ENCODE measurements at places on chromosomes 3 and 15.

GRCh38 chr15:88131937-88132336, 124.6 kb downstream of the NTRK3 start:
- no peak for DNase-seq

DNA sequence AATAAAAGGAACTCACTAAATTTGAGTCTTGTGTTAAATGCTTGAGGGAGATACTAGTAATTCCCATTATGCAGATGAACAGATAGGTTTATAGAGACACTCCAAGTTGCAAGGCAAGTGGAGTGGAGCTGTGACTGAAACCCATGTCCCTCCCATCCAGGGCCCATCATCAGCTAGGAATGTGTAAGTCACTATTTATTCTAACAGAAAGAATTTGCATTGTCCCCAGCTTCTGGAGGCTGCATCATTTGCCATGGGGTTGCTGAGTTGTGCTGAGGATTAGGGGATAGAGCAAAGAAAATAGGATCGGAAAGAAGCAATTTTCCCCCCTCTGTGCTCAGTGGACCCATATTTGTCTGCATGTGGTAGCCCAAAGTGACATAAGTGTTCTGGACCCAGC, 197.4 kb upstream of the RGMA start:
- no peak for DNase-seq

GRCh38 chr15:95843241-95843910, 487.1 kb upstream of the NR2F2 start:
- DNase-seq = no peak

DNA sequence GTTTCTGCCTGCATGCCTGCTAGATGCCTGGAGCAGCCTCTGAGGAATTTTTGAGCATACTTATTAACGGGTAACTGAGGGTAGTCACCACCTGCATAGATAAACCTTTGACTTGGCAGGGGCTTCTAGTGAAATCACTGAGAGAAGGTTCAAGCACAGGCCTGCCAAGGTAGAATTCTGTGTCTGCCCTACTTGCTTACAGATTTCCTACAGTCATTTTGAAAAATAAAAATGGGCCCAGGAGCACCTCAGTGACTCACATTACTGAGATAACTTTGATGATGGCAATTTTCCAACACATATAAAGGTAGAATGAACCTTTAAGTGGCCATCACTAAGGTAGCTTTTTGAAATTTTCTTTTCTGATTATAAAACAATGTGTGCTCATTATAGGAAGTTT, 10.8 kb downstream of the CRTAP start:
- no peak for DNase-seq

- DNase-seq = peak; percentile 91
These were observed 10.6 kb upstream of the PCSK6 start for GRCh38 chr15:101499863-101500713.

GRCh38 chr3:32321095-32321790, 70.4 kb upstream of the CMTM7 start:
- no peak for DNase-seq

DNA sequence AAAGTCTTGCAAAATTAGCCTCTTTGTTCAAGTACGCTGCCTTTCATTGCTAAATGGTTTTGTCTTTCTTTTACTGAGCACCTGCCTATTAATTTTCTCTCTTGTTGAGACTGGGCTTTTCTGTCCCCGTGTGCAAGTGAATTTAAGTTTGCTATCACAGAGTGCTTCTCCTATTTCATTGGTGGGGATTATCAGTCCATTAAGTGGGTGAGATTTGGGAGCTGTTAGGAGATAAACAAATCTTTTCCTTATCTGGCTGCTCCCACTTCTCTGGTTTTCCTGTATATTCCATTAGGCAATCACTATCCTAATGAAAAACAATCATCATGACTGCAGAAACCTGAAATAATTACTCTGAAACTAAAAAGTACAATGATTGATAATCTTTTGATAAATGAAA, 254.2 kb downstream of the NR1D2 start:
- DNase-seq = no peak

GRCh38 chr3:171758109-171758508, 52.2 kb downstream of the PLD1 start:
- DNase-seq = no peak

DNA sequence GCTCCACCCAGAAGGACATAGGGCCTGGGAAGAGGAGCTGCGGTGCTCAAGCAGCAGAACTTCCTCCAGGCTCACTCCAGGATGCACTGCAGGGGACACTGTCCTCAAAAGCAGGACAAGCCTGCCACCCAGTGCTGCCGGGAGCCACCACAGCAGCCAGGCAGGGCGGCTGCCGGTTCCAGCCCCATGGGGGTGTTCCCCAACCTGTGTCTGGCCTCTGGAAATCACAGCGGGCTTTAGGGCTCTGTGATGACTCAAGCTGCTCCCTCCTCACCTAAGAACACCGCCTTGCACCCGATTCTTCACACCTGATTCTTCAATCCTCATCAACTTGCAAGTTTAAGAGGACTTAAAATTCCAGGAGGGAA, 71.9 kb upstream of the SLC6A11 start:
- peak; percentile 50 for DNase-seq

- peak; percentile 83 for DNase-seq
These were observed at the start of gene KLHDC8B for GRCh38 chr3:49171119-49171774. Gene KLHDC8B, plus strand, starts transcription at chr3:49171598. Its CDS starts 1,172 bp downstream, at chr3:49172770.

GRCh38 chr15:93247466-93248121, 158.6 kb upstream of the RGMA start:
- no peak for DNase-seq

DNA sequence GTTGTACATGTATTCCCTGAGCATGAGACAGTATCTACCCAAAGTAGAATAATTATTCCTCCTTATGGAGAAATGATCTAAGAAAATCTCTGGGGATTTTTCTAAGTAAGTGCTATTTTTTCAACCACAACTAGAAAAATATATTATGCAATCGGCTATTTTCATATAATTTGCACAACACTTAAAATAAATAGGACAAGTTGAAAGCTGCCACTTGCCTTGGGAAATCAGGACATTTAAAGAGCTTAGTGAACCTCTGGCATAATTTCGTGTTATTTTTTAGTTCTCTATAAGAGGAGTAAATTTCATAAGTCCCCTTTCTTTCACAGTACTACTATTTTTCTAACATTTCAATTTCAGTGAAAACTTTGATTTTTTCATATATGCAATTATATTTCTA, 672.1 kb downstream of the OTOL1 start:
- DNase-seq = no peak

- DNase-seq = no peak
These were observed 338.0 kb downstream of the SHQ1 start for GRCh38 chr3:72510247-72510646.

- DNase-seq = no peak
These were observed 13.8 kb upstream of the TEX264 start for GRCh38 chr3:51657234-51657633.

- DNase-seq = no peak
These were observed 100.6 kb downstream of the STAG1 start for GRCh38 chr3:136651581-136651980.

GRCh38 chr15:91358405-91358804, 258.3 kb downstream of the SV2B start:
- DNase-seq = no peak

- no peak for DNase-seq
These were observed 7.4 kb downstream of the EDEM1 start for GRCh38 chr3:5194801-5195509.

DNA sequence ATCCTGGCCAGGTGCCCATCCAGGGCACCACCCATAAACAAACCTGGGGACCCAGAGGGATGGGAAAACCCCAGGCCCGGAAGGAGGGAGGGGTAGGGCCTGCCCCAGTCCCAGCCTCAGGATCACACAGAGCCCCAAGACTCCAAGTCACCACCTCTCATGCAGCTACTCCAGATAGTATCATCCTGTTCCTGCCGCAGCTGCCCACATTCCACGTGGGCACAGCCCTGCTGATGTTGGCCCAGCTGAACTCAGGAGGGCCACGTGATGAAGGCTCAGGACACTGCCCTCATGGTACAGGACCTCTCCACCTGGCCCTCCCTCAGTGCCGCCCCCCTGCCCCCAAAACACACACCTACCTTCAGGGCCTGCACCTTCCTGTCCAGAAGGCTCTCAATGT, 69.5 kb downstream of the CACNA2D2 start:
- DNase-seq = no peak

- DNase-seq = no peak
These were observed 22.8 kb downstream of the SATB1 start for GRCh38 chr3:18402239-18402799.

DNA sequence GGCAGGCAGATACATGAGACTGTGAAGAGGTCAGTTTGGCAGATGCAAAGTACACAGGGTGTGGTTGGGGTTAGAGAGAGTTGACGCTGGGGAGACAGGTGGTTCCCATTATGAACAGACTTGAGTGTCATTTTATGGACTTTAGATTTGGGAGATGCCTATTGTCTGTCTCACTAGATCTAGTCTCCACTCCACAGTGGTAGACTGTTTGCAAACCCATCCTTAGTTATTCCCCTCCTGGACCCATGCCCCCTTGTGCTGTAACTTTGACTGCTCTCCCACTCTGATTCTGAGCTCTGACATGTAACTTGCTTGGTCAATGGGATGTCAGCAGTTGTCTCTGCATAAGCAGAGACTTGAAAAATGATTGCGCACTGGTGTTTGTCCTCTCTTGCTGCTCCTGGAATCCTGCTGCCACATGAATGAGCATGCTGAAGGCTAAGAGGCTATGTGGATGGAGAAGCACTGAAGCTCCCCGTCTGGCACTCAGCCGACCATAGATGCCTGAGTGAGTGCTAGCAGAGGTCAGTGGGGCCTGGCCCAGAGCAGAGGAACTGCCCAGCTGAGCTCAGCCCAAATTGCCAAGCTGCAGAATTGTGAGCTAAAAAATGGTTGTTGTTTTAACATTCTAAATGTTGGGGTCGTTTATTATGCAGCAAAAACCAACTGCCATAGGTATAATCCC, 88.2 kb downstream of the FAM43A start:
- DNase-seq = no peak

GRCh38 chr3:25169151-25169550, 258.9 kb upstream of the RARB start:
- no peak for DNase-seq

- no peak for DNase-seq
These were observed 16.1 kb upstream of the RARRES1 start for GRCh38 chr3:158748237-158748828.

GRCh38 chr3:78863306-78864203, 904.2 kb downstream of the ROBO1 start:
- DNase-seq = no peak

DNA sequence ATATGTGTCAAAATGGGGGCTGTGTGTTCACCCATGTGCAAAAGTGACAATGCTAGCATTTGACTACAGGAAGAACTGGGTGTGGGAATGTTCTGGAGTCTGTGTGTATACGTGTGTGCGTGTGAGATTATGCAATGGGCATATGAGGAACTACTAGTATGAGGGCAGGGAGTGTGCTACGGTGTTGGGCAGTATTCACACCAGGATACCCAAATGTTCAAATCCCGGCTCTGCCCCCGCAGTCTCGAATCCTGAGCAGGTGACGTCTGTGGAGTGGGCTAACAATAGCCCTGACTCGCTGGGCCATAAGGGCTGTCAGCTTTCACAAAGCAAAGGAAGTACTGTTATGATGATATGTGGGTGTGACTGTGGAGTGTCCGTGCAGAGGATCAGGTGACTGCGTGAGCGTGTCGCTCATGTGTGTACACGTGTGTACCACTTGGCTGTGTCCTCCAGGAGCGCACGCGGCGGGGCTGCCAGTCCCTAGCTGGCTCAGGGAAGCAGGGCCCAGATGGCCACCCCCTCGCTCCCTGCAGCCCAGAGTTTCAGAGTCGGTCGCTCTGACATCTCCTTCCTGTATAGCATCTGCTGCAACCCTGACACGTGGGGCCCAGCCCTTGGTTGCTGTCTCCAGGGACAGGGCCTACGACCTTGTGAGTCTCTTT, 27.2 kb downstream of the IQSEC1 start:
- no peak for DNase-seq

- DNase-seq = peak; percentile 69
These were observed 5.6 kb downstream of the HES1 start for GRCh38 chr3:194141415-194142155.

- DNase-seq = no peak
These were observed 101.9 kb upstream of the RNU6-1 start for GRCh38 chr15:67941648-67942310.

- no peak for DNase-seq
These were observed 1565.1 kb downstream of the SI start for GRCh38 chr3:163513149-163513657.
